K562 (cell line): ENCODE measurements at places on chromosomes 13 and 19.

DNA sequence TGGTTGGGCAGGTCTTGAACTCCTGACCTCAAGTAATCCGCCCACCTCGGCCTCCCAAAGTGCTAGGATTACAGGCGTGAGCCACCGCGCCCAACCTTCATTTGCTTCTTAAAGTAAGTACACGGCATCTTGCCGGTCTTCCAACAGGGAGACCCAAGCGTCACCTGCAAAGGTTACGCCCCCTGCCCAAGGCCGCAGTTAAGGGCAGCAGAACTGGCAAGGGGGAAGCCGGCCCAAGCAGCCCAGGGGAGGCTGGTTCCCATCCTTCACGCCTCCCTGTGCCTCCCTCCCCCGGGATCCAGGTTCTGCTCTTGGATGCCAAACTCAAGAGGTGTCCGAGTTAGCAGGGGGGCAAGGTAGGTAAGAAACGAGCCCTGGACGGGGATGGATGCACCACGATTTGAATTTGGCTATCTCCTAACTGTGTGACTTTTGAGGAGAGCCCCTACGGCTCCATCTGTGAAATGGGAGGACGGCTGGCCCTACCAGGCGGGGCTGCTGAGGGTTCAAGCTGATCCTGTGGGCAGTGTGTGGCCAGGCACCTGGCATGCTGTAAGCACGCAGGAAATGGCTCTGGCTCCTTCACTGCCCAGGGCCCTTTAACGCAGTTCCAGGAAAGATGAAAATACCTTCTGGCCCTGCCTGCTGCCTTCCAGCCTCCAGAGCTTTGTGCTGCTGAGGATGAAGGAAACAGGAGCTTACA, 9.0 kb downstream of the RFX1 start:
- H3K4me3 ChIP-seq = no peak overlapping the region
- peaks cover 52% of the 10 kb centered on the region; the same call in 2 of the 3 replicates for H3K36me3 ChIP-seq
- DNase-seq = no peak
- H3K27ac ChIP-seq = no peak overlapping the region
- H3K27me3 ChIP-seq = no peaks in the 10 kb centered on the region
- peaks cover 17% of the 10 kb centered on the region for H3K4me1 ChIP-seq

DNA sequence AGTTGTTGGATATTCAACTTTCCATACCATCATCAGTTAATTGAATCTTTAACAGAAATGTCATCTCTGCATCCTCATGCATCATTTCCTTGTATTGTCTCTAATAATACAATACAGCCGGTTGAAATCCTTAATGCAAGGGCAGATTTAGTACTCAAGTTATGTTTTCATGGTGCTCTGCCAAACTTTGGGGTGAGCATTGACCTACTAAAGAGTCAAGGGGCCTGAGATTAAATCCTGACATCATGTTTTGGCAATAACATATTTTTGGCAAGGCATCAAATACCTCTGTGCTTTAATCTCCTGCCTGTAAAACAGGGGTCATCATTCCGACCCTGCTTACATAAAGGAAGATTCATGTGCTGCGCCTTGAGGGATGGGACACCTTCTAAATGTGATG, 42.7 kb upstream of the ABCC4 start:
- H3K4me1 ChIP-seq = no peaks in the 10 kb centered on the region; the same call in 2 of the 3 replicates
- no peaks in the 10 kb centered on the region for H3K36me3 ChIP-seq
- H3K27me3 ChIP-seq = no peaks in the 10 kb centered on the region

DNA sequence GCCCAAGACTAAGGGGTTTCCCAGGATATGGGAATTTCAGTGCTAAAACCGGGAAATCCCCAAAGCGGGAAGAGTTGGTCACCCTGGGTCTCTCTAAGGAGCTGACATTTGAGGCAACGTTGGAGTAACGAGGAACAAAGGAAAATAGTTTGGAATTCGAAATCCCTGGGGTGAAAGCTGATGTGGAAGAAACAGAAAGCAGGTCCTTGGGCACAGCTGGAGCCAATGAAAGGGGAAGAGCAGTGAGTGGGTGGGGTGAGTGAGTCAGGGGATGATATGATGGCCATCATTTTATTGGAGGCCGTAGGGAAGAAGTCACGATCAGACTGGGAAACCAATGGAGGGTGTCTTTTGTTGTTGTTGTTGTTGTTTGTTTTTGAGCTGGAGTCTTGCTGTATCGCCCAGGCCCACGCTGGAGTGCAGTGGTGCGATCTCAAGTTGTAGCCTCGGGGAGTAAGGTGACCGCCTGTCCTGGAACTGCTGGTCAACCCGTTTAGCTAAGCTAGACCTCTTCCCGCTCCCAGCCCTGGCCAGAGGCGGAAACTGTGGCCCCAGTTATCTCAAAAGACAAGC, 3.4 kb upstream of the RFX2 start:
- H3K27ac ChIP-seq = no peak overlapping the region
- H3K36me3 ChIP-seq = no peaks in the 10 kb centered on the region
- no peak overlapping the region for H3K4me3 ChIP-seq
- H3K27me3 ChIP-seq = no peaks in the 10 kb centered on the region

- H3K27me3 ChIP-seq = no peaks in the 10 kb centered on the region
- H3K36me3 ChIP-seq = no peaks in the 10 kb centered on the region
- DNase-seq = no peak
- H3K4me1 ChIP-seq = no peaks in the 10 kb centered on the region
These were observed 895.8 kb downstream of the SLITRK6 start for GRCh38 chr13:84903391-84903790.

GRCh38 chr19:45322311-45322710, 364 bp downstream of the CKM start:
- no peaks in the 10 kb centered on the region for H3K36me3 ChIP-seq
- H3K27ac ChIP-seq = no peak overlapping the region
- no peak overlapping the region for H3K4me3 ChIP-seq
- no peaks in the 10 kb centered on the region for H3K27me3 ChIP-seq
- no peak for DNase-seq

DNA sequence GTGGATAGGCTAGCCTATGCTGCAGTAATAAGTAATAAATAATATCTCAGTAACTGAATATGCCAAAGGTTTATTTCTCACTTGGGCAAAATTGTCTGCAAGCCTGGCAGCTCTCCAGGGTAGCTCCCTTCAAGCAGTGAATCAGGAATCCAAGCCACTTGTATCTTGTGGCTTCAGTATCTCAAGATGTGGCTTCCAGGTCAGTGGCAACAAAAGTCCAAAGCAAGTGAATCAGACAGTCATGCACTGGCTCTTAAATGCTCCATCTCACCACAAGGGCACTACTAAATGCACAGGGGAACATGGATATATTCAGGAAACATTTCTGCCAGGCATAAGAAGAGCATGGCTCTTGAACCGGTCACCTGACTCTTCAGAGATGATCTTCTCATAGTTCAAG, 126.3 kb downstream of the KCTD12 start:
- H3K36me3 ChIP-seq = no peaks in the 10 kb centered on the region
- no peak for DNase-seq
- H3K4me3 ChIP-seq = no peak overlapping the region
- no peaks in the 10 kb centered on the region for H3K4me1 ChIP-seq

DNA sequence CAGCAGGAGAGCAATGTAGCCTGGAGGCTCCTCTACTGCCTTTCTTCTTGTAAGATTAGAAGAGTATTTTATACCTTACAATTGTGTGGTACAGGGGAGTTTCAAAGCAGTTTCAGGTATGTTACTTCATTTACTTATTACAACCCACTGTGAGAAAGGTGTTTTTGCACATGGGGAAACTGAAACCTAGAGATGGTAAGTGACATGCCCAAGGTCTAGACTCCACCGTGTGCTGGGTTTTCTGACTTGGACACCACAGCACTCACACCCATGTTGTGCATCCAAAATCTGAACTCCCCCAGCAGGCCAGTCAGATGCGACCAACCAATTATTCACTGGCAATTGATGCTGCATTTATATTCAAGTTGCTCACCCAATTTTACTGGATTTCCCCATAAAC, 22.8 kb downstream of the ERICH6B start:
- no peaks in the 10 kb centered on the region for H3K4me1 ChIP-seq
- H3K36me3 ChIP-seq = no peaks in the 10 kb centered on the region
- no peak overlapping the region for H3K27ac ChIP-seq
- DNase-seq = no peak
- no peak overlapping the region for H3K4me3 ChIP-seq

- no peak overlapping the region for H3K27ac ChIP-seq
- no peaks in the 10 kb centered on the region for H3K27me3 ChIP-seq
These were observed 603.3 kb upstream of the SLITRK6 start for GRCh38 chr13:86402500-86402899.

- no peak overlapping the region for H3K4me3 ChIP-seq
- no peak overlapping the region for H3K27ac ChIP-seq
- H3K4me1 ChIP-seq = no peaks in the 10 kb centered on the region
- H3K27me3 ChIP-seq = no peaks in the 10 kb centered on the region
- DNase-seq = no peak
These were observed 290.7 kb upstream of the MIR17HG start for GRCh38 chr13:91056746-91057145.

DNA sequence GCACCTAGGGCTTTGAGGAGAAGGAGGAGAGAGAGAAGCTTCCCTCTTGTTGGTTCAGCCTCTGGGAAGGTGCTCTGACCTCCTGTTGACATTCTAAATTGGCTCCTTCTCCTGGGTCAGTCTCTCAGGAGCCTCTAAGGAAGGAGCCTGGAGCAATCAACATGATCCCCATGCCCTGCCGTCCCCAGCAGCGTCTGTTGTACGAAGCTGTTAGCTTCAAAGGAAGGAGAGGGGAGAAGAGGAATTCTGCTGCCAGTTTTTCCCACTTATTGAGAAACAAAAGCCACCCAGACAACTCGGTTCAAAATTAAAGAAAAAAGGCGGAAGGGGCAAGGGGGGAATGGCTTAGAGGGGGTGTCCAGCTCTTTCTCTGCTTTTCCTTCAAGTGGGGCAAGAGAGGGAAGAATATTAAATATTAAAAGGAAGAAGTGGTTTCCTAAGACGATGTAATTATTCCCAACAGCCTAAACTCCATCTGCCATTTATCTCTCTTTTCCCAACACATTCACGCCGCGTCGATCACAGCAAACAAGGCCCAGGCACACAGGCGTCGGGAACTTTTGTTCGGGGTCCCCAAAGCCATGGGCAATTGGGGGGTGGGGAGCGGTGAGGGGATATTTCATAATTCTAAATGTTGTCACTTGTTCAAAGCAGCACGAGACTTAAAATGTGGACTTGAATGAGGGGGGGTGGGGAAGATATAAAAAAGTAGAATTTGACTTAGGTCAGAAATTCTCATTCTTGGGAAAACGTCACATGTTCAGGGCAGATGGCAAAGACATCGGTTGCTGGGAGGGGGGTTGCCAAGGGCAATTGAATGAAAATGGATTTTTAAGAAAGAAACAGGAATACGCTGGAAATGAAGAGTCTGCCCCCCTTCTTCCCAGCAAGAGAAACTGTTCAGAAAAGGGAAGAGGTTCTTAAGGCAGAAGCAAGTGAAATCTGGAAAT, 116.8 kb upstream of the CACNA1A start:
- H3K27ac ChIP-seq = no peak overlapping the region
- no peaks in the 10 kb centered on the region for H3K4me1 ChIP-seq
- DNase-seq = no peak

GRCh38 chr13:48412881-48413351, at the start of gene LPAR6:
Gene LPAR6 (minus strand): TSS chr13:48413113. CDS start chr13:48412423, 690 bp downstream.
- H3K36me3 ChIP-seq = no peaks in the 10 kb centered on the region
- no peak within 1 kb of the TSS for H3K27ac ChIP-seq
- DNase-seq = no peak
- no peak within 1 kb of the TSS for H3K4me3 ChIP-seq

- no peak overlapping the region for H3K4me3 ChIP-seq
- H3K27ac ChIP-seq = peak overlapping the region; percentile 50; the same call in 2 of the 3 replicates
- DNase-seq = peak; percentile 80
- no peaks in the 10 kb centered on the region for H3K27me3 ChIP-seq
These were observed 10.7 kb downstream of the MARCHF2 start for GRCh38 chr19:8423817-8424223.

DNA sequence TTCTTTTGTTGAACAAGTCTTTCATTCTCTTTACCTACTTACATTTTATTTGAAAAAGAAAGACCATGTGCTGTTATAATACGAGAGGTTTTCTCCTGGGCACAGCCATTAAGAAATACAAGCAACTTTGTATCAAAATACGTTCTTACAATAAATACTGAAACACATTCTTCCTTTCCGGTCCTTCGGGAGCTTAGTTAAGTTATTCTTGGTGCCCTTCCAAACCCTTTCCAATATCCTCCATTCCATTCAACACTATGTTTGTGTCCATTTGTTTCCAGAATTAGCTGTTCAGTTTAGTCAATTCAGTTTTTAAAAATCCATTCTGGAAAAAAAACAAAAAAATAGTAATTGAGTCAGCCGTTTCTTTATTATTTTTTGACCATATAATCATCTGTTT, 746.8 kb upstream of the SLC10A2 start:
- no peak overlapping the region for H3K4me3 ChIP-seq
- H3K4me1 ChIP-seq = no peaks in the 10 kb centered on the region
- no peaks in the 10 kb centered on the region for H3K27me3 ChIP-seq
- no peak for DNase-seq
- H3K27ac ChIP-seq = no peak overlapping the region
- no peaks in the 10 kb centered on the region for H3K36me3 ChIP-seq

DNA sequence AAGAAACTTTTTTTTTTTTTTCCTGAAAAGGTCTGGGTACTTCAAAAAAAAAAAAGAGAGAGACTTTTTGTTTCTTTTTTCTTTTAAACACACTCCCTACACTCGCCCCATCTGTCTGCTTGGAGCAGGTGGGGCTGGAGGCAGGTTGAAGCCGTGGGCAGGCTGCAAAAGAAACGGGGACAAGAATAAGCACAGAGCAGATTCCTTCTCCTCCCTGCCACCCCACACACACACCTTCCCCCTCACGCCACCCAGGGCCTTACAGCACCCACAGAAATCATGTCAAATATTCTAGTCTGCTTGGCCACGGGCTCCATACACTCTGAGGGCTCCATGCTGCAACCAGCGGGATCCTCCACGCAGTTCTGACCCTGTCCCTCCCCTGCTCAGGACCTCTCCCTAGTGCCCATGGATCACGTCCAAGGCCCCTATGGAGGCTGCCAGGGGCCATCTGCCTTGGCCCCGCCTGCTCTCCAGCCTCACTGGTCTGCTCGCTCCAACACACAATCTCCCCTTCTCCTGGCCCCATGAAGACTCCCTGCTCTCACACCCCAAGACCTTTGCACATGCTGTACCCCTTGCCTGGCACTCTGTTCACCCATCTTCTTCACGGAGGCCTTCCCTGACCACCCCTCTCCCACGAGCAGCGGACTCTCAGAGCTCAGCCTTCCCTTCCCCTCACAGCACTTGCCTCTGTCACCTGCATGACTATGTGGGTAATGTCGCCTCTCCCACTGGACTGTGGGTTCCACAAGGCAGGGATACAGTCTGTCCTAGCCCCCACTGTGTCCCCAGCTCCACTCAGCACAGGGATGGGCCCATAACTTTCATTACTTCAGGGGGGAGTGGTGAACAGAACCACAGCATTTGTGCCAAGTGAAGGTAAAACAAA, 11.4 kb downstream of the AKT2 start:
- H3K36me3 ChIP-seq = peaks cover 41% of the 10 kb centered on the region
- peak overlapping the region; percentile 68 for H3K27ac ChIP-seq
- peak; percentile 22 for DNase-seq
- H3K4me1 ChIP-seq = peaks cover 78% of the 10 kb centered on the region
- no peaks in the 10 kb centered on the region for H3K27me3 ChIP-seq
- no peak overlapping the region for H3K4me3 ChIP-seq

- DNase-seq = no peak
- H3K27ac ChIP-seq = peak within 1 kb of the TSS; percentile 64
- H3K4me3 ChIP-seq = no peak within 1 kb of the TSS
- peaks cover 3% of the 10 kb centered on the region; the same call in 1 of the 3 replicates for H3K36me3 ChIP-seq
These were observed at the start of gene KCNK6 for GRCh38 chr19:38319421-38320258. Gene KCNK6 (plus strand): TSS chr19:38319845. CDS start chr19:38319951, 106 bp downstream.

GRCh38 chr19:2385053-2385721, 25.1 kb downstream of the TMPRSS9 start:
- H3K27ac ChIP-seq = peak overlapping the region; percentile 65; the same call in 2 of the 3 replicates
- DNase-seq = peak; percentile 77
- peaks cover 21% of the 10 kb centered on the region for H3K4me1 ChIP-seq
- H3K36me3 ChIP-seq = no peaks in the 10 kb centered on the region

- no peak overlapping the region for H3K4me3 ChIP-seq
- H3K27me3 ChIP-seq = peaks cover 11% of the 10 kb centered on the region; the same call in 2 of the 3 replicates
- H3K4me1 ChIP-seq = peaks cover 5% of the 10 kb centered on the region; the same call in 1 of the 2 replicates
- DNase-seq = no peak
These were observed 12.0 kb downstream of the CERS4 start for GRCh38 chr19:8221161-8221560.
